ENCODE measurements at places on chromosomes 16 and 17.
A peak's percentile ranks its signal among the peaks of the same experiment; 100 is the strongest.

- no peak for DNase-seq
Observed at GRCh38 chr16:84247844-84248243, 8.0 kb upstream of the KCNG4 start.

GRCh38 chr16:85285681-85286065, 173.4 kb upstream of the CIBAR2 start:
- DNase-seq = no peak

GRCh38 chr17:47621293-47622179, 28.2 kb upstream of the KPNB1 start:
- no peak for DNase-seq

DNA sequence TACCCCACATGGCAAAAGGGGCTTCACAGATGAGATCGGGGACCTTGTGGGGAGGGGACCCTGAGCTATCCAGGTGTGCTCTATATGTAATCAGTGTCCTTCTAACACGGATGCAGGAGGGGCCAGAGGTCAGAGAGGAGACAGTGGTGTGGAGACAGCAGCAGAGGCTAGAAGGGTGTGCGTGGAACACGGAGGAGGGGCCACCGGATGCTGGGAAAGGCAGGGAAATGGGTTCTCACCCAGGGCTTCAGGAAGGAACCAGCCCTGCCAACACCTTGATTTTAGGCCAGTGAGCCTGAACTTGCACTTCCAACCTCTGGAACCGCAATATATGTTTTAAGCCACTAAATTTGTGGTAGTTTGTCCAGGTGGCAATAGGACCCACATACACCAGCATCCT, 4.6 kb upstream of the SLC38A8 start:
- no peak for DNase-seq

DNA sequence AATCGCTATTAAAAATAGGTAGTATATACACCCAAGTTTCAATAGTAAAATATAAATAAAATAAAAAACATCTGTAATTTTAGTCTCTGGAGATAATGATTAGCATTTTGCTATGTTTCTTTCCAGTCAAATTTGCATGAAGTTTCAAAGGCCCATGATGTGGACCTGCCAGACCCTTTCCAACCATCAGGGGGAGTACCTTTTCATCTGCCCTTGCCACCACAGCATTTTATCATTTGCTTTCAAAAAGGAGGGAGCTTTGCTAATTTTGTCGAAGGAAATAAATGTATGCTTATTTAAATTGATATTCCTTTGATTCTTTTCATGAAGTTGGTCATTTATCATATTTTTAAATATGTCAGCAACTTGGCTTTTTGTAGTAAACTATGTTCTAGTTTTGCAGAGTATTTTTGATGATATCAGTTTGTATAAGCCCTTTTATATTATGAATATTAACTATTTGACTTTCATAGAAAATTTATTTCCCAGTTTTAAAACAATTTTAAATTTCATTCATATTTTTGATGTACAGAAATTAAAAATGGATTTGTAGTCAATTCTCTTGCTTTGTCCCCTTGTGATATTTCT, 115.2 kb upstream of the NETO2 start:
- DNase-seq = peak; percentile 42

DNA sequence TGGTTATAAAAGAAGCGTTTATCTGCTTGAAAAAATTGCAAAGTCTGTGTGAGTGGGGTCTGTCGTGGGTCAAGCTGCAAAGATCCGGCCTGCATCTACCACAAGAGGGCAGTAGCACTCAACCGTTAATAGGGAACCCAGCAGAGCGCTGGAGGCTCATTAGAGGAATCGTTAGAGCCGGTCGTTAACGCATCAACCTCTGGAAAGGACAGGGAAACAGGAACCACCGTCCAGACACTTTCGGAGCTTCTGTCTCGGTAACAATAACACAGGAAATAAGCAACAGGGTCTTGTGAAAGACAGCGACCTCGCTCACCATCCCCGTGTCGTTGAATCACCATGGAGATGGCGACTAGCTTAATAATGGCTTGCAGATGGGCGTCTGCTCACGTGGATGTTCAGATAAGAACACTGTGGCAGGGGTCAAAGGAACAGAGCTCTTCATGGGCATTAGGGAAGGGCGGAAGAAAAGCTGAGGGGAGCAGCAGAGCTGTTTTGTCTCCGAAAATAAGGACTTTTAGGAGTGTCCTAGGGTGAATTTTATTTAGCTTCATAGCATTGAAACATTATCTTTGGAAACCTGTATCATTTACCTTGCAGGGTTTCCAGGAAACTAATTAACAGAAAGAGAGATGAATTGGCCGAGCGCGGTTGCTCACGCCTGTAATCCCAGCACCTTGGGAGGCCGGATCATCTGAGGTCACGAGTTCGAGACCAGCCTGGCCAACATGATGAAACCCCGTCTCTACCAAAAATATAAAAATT, 11.9 kb upstream of the NSRP1 start:
- peak; percentile 79 for DNase-seq

DNA sequence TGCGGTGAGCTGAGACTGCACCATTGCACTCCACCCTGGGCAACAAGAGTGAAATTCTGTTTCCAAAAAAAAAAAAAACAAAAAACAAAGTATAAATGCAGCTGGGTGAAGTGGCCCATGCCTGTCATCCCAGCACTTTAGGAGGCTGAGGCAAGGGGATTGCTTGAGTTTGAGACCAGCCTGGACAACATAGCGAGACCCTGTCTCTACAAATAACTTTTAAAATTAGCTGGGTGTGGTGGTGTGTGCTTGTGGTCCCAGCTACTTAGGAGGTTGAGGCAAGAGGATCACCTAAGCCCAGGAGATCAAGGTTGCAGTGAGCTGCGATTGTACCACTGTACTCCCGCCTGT, 10.1 kb upstream of the STX4 start:
- no peak for DNase-seq

- no peak for DNase-seq
Observed at GRCh38 chr16:67986949-67987348, 6.7 kb upstream of the DPEP3 start.

DNA sequence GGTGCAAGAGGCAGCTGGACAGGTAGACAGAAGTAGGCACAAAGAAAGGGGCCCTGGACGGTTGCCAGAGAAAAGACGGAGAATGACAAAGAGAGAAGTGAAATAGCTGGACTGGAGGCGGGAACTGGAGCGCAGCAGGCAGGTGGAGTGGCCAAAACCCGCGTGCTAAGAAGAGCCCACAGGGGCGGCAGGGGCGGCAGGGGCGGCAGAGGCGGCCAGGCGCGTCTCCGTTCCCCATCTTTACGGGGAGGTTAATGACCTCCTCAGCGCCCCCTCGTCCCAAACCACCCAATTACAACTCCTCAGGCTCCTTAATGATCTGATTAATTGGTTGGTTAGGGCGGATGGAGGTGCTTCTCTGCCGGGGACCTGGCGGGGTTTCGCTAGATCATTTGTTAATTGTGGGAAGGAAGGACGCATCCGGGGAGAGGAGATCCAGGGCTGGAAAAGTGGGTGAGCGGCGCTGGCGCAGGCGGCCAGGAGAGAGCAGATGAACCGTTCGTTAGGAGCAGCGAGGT, 15.4 kb upstream of the HOXB9 start:
- no peak for DNase-seq

- no peak for DNase-seq
Observed at GRCh38 chr16:54928016-54928356, 2.7 kb upstream of the IRX5 start.

DNA sequence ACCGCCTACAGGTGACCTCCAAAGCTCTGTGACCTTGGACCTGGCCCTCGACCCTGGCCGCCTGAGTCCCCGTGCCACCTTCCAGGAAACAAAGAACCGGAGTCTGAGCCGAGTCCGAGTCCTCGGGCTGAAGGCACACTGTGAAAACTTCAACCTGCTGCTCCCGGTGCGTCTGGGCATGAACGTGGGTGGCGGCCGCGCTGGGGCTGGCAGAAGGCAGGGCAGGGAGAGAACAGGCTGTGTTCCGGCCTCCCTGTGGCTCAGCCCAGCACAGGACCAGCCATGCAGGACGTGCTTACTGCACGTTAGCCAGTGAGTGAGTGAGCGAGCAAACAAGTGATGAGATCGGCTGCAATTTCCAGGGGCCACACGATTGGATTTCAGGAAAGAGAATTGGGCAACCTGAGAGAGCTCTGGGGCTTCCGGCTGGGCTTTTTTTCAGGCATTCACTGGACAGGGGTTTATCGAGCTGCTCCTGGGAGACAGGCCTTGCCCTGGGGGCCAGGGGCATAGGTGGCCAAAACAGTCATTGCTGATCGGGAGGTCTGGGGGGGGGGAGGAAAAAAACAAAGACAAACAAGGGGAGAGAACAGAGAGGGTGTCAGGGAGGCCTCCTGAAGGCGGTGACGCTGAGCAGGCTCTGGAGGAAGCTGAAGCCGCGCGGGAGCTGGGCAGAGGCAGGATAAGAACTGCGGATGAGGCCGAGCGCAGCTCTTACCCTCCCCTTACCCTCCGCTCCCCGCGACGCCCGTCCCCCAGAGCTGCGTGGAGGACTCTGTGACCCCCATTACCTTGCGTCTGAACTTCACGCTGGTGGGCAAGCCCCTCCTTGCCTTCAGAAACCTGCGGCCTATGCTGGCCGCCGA, 16.9 kb downstream of the ITGAX start:
- DNase-seq = no peak

GRCh38 chr16:88991813-88992350, 14.9 kb upstream of the CBFA2T3 start:
- DNase-seq = no peak

DNA sequence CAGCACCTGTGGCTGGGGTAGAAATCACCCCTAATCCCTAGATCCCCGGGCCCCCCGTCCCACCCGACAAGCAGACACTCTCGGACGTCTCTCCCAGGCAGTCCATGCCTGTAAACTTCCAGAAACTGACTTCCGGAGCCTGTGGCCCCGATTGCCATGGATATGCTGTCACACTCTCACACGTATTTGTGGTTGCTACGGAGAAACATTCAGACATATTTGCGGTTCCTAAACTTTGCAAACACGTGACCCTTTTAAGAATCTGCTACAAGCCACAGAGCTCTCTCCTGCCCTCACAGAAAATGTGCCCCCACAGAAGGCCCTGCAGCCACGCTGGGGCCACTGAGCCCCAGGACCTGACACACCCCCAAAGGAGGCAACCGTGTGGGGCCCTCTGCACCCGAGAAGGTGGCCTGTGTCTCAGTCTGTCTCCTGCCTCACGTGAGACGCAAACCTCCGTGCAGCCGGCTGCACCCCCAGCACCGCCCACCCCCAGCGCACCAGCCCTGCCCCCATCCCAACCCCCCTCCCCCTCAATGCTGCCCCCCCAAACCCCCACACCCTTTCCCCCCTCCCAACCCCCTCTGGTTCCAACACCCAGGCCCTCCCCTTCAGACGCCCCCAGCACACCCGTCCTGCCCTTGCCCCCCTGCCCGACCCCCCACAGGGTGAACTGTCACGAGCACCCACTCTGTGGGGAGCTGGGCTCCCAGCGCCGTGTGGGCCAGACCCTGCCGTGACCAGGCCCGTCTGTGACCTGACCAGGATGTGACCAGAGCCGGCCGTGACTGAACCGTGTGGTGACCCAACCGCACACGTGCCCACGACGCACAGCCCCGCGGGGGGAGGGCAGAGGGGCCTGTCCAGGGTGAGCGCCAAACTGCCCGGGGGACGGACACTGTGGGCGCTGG, 66.3 kb upstream of the METRNL start:
- peak; percentile 41 for DNase-seq

GRCh38 chr17:59145571-59146096, 9.4 kb downstream of the SKA2 start:
- no peak for DNase-seq

Data from SK-N-SH (cell line).